ENCODE measurements at places on chromosomes 7 and 10.

- no peak for DNase-seq
Measured at GRCh38 chr10:18059826-18060559, 80.2 kb upstream of the CACNB2 start.

GRCh38 chr7:8923164-8923806, 489.9 kb downstream of the NXPH1 start:
- DNase-seq: no peak

- no peak for DNase-seq
Measured at GRCh38 chr10:814536-815302, 116.8 kb downstream of the LARP4B start.

DNA sequence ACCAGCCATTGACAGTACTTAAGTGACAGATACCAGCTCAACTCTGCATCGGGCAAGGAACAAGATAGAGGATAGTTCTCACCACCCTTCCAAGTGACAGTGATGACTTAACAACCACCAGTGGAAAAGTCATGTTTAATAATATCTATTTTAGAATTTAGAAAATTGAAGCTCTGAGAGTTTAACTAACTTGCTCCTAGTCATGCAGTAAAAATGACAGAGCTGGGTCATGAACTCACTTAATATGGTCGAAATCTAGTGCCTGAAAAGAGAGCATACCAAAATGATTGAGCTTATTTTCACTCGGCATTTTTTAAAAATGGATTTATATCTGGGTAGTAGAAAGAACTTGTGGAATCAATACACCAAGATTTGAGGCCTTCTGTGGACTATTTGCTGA, 367.8 kb upstream of the IGFBP3 start:
- no peak for DNase-seq

GRCh38 chr7:375321-375831, 85.4 kb downstream of the FOXL3 start:
- no peak for DNase-seq

DNA sequence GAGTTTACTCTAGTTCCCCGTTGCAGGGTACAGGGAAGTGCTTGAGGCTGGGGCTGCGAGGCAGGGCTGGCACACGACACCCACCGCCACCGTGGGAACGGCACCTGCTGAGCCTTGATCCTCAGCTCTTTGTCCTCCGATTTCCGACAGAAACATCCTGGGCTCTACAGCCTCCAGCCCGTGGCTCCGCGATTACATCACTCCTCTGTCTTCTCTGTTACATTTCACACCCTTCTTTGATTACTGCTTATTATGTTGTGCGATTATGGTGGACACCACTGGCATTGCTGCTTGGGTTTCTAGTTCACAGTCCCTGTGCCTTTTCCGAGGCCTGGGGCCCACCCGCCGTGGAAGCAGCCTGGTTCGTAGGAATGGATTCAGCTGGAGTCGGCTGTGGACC, 26.9 kb downstream of the FKBP6 start:
- DNase-seq: no peak

- DNase-seq: no peak
Measured at GRCh38 chr7:98458090-98458875, 57.4 kb upstream of the BAIAP2L1 start.
